ENCODE measurements at places on chromosomes 2 and 18.

- no peak for DNase-seq
Measured at GRCh38 chr2:207226243-207226642, 60.5 kb upstream of the KLF7 start.

DNA sequence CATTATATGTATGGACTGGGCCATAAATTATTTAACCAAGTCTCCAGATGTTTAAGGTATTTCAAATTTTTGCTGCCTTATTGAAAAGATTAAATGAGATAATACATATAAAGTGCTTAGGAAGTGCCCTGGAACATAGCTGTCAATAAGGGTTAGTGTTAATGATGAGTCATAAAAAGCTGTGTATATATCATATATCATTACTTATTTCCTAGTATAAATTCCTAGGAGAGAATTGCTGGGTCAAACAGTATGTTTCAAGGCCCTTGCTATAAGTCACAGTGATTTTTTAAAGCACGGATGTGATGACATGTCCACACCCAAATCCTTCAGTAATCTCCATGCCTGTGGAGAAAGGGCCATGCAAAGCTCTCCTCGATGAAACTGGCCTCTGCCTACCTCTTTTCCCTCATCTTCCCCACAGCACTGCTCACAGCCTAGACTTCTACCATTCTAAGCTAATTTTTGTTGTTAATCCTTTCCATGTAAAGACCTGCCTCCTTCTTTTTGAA lies 8.5 kb downstream of the ZNF2 start:
- DNase-seq, result no peak

GRCh38 chr18:35290094-35290735 lies at the start of gene ZSCAN30:
Gene ZSCAN30, minus strand, starts transcription at chr18:35290229. Its CDS starts 25,877 bp downstream, at chr18:35264352.
- DNase-seq, result peak; percentile 54

GRCh38 chr18:41765460-41765859 lies 189.6 kb upstream of the PIK3C3 start:
- no peak for DNase-seq

DNA sequence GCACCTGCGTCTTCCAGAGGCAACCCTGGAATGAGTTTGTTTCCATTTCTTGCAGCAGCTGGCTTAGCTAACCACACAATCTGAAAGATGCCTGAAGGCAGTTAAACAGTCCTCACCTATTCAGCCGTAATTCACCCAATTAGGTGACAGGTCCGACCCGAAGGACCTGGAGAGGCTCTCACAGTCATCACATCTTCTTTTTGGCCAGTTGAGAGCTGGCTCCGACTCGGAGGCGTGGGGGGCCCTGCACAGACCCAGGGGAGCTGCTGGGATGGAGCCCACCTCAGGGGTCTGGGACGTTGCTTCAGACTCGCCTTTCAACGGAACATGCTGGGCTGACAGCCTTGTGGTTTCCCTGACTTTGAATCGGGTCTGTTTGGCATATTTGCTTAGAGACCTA lies 187.3 kb downstream of the RTP5 start:
- DNase-seq, result no peak

GRCh38 chr18:8795586-8796325 lies 90.4 kb downstream of the MTCL1 start:
- no peak for DNase-seq

GRCh38 chr2:37641582-37642171 lies 29.8 kb downstream of the CDC42EP3 start:
- DNase-seq, result no peak

GRCh38 chr2:36710858-36711515 lies 14.5 kb downstream of the VIT start:
- no peak for DNase-seq

DNA sequence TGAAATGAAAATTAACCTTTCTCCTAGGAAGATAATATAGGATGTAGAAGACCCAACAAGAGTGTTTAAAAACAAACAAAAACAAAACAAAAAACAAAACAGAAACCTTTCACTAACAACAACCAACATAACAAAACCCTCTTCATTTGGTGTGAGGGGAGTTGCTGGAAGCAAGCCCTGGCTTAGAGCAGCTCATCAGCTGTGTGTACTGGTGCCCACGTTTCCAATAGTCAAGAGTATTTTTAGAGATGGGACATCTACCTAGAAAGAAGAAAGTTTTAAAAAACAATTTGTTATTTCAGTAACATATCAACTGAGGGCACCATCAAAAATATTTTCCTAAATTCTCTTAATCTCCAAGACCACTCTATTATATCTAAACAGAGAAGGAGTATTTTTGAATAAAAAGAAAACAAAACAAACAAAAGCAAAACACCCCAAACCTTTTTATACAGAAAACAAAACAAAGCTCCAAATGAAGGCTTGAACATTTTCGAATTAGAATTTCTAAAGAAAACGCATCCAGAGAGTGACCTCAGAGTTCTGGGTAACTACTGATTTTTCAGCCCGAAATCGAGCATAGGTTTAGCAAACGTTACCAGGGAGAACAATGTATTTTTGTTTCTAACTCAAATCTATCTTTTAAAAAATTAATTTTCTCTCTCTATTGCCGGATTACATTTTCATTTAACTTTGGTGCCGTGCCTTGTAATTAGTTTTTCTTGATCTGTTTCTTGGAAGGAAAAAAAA lies 134.6 kb downstream of the INSIG2 start:
- no peak for DNase-seq

DNA sequence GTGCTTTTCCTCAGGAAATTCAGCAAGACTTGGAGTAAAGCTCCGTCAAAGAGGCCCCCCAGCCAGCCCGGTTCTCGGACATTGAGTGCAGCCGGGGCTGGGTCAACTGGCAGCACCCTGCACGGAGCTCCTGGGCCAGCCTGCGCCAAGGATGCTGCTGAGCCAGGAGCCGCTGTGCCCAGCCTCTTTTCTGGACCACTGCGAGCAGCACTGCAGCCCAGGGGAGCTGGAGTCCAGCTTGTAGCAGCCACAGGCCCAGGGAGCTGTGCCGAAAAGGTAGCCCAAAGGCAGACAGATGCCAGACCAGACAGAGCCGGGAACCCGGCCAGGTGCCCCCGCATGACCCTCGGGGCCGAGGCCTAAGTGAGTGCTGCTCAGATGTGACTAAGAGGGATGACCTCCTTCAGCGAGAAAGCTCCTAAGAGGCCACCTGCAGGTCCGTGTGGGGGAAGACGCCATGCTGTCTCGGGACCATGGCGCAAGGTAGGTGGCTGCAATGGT lies 7.3 kb downstream of the CLHC1 start:
- DNase-seq, result no peak

- DNase-seq, result no peak
Measured at GRCh38 chr2:154495455-154495868, 203.0 kb upstream of the KCNJ3 start.

GRCh38 chr2:207833251-207833751 lies 63.6 kb upstream of the FZD5 start:
- no peak for DNase-seq

DNA sequence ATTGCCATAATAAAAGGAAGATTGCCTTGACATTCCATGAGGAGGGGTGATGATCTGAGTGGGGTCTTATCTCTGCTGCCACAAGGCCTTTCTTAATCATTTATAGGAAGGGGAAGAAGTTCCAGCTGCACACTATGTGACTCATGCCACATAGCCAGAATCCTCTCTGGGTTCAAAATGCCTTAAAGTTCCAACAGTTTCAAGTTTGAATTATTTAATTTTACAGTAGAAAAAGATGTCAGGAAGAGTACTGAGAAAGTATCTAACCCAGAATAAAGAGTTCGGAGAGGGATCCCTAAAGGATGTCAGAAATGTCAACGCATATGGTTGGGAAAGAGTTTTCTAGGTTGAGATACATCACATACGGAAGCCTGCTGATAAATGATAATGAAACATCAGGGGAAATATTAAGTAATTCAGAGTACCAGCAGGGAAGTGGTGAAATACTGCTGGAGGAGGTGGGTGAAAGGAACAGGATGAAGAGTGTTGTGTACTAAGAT lies 999.9 kb downstream of the TSN start:
- no peak for DNase-seq

DNA sequence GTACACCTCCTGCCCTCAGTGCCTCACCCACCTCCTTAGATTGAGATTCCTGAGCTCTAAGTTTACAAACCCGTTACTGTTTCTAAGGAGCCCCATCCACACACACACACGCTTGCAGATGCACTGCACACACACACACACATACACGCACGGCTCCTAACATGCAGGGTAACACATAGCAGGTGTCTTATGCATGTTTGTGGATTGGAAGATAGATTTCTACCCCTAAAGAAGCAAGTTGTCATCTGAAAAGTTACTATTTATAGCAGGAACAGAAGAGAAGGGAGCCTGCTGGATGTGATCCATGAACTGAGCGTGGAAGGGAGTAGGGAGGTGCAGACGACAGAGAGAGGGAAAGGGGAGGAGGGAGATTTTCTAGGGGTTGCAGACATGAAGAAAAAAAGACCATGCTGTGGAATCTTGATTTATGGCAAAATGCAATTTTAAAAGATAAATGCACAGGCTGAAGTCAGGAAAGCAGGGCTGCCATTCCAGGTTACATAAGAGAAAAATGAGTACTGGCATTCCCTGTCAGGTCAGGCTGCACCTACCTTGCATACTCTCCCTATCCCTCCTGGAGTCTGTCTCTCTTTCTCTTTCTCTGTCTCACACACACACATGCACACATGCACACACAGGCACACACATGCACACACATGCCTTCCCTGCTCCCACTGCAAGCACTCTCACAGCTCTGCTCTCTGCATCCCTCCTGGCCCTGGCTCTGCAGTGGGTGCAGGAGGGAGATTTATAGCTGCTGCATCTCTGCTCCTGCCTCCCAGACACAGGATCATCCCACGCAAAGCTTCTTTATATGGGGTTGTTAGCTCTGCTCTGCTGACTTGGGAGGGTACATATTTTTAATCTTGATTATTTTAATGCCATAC lies 192.6 kb upstream of the MYT1L start:
- DNase-seq, result no peak

GRCh38 chr2:155070489-155070888 lies 372.0 kb downstream of the KCNJ3 start:
- no peak for DNase-seq

DNA sequence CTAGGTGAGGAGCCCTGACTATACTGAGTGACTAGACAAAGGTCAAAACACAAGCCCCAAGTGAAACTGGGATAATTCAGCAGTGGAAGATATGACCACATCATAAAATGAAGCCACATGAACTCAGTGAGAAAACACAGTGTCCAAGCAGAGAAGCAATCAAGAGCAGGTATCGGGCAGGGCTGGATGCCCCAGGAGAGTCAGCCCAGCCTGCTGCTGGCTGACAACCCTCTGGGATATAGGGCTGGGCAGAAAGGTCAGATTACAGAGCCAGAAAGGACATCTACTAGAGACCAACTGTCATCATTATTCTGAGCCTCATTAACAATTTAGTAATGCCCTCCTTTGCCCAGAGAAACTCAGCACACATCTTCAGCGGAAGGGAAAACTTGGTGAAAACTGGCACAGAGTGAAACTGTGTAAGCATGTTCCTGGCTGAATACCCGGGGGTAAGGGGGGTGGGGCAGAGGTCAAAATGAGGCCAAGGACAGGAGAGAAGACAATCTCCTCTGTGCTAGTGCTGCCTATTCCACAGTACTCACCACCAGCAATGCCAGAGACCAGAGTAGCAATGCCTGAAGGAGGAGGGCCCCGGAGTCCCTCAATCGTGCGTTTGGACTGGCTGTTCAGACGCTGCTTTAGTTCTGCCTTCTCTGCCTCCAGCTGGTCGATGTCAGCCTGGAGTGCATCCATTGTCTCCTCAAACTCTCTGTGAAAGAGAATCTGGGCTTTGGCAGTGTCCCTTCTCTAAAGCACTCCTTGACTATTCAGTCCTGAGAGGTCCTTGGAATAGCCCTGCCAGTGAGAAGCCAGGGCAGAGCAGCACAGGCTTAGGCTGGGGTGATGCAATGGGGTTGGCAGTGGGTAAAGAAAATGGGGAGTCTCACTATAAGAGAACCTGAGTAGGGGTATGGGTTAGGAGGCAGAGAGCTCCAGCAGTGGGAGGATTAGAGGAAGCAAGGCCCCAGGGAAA lies 15.3 kb downstream of the DCTN1 start:
- DNase-seq, result no peak

GRCh38 chr2:150903461-150903860 lies 358.2 kb downstream of the RBM43 start:
- no peak for DNase-seq

DNA sequence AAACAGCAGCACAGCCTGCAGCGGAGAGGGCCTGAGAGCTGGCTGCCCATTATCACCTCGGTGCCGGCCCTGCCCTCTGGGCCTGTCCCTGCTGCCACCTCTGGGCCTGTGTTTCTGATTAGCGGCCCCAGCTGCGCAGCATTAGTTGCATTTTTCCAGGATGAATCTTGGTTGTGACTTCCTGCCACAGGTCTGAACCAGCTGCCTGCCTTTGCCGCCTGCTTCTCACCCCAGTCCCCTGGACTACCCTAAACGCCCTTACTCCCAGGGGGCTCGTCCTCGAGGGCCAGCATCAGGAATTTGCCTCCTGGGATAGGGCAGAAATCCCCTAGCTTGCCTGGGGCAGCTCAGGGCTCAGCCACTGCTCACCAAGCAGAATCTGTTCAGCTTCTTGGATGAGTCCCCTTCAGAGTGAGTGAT lies 342.8 kb downstream of the DYSF start:
- peak; percentile 58 for DNase-seq

DNA sequence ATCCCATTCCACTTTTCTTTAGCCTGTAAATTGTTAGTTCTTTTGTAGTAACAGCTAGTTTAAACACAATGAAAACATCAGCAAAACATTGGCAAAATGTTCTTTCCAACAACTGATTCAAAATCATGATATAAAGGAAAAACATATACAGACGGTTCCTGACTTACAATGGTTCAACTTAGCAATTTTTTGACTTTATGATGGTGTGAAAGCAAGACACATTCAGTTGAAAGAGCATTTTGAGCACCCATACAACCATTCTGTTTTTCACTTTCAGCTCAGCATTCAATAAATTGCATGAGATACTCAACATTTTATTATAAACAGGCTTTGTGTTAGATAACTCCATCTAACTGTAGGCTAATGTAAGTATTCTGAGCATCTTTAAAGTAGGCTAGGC lies 185.1 kb downstream of the NOL4 start:
- DNase-seq, result no peak

DNA sequence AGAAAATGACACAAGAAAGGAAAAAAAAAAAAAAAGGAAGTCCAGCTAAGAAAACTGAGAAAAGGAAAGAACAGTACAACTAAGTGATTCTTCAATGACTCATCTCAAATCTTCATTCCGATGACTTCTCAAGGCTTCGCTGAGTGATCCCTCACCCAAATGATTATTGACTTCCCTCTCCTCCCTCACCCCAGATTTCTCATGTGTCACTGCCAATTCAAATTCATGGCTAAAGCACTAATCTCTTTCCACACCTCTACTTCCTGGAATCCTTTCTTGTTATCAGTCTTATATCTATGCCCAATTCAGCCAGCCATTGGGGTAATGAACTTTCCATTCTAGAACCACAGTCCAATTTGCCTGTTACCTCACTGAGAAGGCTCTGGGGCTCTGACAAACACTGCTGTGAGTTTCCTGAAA lies 7.2 kb upstream of the ABCB11 start:
- DNase-seq, result peak; percentile 2

GRCh38 chr18:80239830-80240229 lies 7.5 kb downstream of the PARD6G start:
- DNase-seq, result no peak

All from H54 (cell line).